ENCODE measurements at places on chromosomes 7 and 10.

- DNase-seq, result no peak
These were observed 33.9 kb downstream of the BNIP3 start for GRCh38 chr10:131947631-131948347.

DNA sequence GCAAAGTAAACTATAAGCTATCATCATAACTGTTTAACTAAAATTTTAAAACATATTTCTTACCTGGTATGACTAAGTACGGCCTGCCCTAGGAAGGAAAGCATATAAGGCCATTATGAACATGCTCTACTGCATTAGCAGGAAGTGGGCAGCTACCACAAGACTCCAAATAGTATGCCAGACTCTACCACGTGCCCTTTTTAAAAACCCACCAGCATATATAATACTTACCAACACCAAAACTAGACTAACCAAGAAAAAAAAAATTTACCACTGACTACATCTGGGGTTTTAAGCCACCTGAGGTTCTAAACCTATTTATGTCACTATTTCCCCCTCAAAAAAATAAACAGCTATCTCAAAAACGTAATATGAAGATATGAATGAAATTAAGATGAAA is 30.1 kb downstream of the NUDCD3 start:
- peak; percentile 77 for DNase-seq

DNA sequence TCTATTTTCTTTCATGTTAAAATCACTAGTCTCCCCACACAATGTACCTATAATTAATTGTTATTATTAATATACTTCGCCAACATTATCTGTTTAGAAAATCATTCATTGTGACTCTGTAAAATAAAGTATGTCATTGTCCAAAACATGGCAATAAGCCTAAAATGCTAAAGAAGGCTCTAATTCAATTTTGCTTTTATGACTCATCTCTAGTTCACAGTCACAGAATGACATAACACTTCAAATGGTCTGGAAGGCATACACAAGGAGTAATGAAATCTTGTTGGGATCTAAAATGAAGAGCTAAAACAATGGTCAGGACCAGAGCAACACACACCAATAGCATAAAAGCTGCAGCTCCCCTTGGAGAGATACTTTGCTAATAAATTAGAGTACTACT is 505.8 kb downstream of the GPAM start:
- no peak for DNase-seq

GRCh38 chr10:89887406-89887805 is 186.0 kb downstream of the KIF20B start:
- DNase-seq, result no peak

DNA sequence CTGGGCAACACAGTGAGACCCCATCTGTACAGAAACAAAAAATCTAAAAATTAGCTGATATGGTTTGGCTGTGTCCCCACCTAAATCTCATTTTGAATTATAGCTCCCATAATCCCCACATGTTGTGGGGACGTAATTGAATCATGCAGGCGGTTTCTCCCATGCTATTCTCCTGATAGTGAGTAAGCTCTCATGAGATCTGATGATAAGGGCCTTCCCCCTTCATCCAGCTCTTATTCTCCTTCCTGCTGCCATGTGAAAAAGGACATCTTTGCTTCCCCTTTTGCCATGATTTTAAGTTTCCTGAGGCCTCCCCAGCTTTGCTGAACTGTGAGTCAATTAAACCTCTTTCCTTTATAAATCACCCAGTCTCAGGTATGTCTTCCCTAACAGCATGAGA is 136.5 kb downstream of the SFMBT2 start:
- DNase-seq, result no peak

GRCh38 chr10:102645741-102646609 is 1.7 kb downstream of the TRIM8 start:
- DNase-seq, result peak; percentile 81

GRCh38 chr10:88791924-88792323 is 10.6 kb upstream of the LIPM start:
- no peak for DNase-seq

DNA sequence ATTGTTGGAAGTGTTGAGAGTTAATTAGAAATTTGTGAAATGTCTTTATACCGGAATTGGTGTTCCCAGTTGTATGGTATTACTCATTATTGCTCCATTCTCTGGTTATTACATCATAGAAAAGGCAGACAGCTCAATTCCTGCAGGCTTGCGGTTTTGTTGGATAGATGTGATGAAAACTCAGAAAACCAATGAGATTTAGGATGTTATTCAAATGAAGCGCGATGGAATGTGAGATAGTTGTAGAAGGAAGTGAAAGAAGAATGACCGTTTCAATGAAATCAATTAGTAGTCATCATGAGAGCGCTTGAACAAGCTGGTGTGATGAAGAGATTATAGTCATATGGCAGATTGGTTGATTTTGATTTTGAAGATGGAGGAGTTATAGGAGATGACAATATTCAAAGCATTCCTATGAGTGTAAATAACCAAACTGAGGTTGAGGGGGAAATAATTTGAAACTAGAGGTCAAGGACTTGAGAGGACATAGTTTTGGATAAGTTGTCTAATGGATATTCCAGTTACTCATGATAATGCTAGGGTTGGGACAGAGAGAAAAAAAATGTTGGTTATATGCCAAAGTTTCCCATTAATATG is 991.5 kb downstream of the NRG3 start:
- no peak for DNase-seq

All from CD4-positive, alpha-beta T cell treated with Interleukin-21 for 1 hour (primary cell).